Stimulated activated CD4-positive, alpha-beta T cell treated with anti-CD3 and anti-CD28 coated beads, Interleukin-12 subunit alpha, Interleukin-12 subunit beta, amount 100 ng/mL, for 4 hours (primary cell): ENCODE measurements at places on chromosomes 13 and 19.

- no peak for DNase-seq
Measured at GRCh38 chr19:41955521-41955920, 3.6 kb downstream of the RABAC1 start.

DNA sequence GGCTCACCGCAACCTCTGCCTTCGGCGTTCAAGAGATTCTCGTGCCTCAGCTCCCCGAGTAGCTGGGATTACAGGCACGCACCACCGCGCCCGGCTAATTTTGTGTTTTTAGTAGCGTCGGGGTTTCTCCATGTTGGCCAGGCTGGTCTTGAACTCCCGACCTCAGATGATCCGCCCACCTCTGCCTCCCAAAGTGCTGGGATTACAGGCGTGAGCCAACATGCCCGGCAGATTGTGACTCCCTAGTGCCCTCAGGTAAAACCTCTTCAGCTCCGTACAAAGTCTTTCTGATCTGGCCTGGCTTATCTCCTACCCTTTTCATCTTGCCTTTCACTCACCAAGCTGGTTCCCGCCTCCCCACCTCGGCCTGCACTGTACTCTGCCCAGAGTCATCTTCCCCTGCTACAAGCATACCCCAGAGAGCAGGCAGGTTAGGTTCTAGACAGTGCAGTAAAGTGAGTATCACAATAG lies 15.0 kb downstream of the BICRA start:
- DNase-seq, result no peak

- peak; percentile 67 for DNase-seq
Measured at GRCh38 chr13:112968910-112969691, at the start of gene MCF2L. TSS of gene MCF2L (plus strand) at chr13:112969214. CDS start at chr13:112969380, 166 bp downstream.

DNA sequence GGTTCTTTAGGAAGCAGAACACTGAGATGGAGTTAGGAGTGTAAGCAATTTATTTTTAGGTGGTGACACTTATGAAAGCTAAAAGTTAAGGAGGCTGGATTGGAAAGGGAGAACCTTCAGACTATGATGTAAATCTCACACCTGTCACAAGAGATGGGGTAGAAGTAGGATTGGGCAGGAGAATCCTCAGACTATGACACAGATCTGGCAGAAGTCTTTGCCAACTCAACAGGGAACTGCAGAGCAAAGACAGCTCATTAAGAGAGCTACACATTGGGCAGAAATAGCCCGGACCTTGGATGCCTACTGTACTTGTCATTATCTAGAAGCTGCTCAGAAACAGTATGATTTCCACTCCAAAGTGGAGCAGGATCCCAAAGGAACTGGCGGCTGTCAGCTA lies 134.4 kb downstream of the DNAJC15 start:
- no peak for DNase-seq

- no peak for DNase-seq
Measured at GRCh38 chr19:39832341-39833083, 1.4 kb downstream of the DYRK1B start.

- no peak for DNase-seq
Measured at GRCh38 chr19:55098716-55099556, 18.5 kb downstream of the PPP1R12C start.

DNA sequence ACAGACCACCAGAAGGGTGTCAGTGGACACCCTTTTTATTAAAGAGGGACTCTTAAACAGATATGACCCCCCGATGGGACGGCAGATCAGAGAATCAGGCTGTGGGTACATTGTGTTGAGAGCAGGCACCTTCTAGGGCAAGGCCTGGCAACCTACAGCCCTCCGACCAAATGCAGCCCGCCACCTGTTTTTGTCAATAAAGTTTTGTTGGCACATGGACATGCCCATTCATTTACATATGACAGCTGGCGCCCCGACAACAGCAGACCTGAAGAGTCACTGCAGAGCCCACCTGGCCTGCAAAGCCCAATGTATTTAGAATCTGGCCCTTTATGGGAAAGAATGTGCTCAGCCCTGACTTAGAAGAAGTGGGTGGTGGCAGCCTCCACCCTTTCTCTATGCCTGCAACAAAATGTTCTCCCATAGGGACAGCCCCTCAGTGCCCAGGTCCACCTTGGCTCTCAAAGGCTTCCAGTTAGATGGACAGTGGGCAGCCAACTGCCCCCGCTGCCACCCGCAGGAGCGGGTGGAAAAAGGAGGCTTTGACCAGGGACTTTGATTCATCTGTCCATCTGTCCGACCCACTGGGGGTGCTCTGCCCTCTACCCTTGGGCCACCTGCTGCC lies 184.9 kb downstream of the PTPRS start:
- DNase-seq, result no peak
